ENCODE measurements at places on chromosomes 7 and 10. TPM values are rescaled to one million over a fixed set of nuclear protein-coding genes. Genes with fewer than 3 reads are reported as not detected.

Gene ANKRD7
- 3.0 TPM for total RNA-seq

Gene DENND2A
- 25.2 TPM for total RNA-seq

DNA sequence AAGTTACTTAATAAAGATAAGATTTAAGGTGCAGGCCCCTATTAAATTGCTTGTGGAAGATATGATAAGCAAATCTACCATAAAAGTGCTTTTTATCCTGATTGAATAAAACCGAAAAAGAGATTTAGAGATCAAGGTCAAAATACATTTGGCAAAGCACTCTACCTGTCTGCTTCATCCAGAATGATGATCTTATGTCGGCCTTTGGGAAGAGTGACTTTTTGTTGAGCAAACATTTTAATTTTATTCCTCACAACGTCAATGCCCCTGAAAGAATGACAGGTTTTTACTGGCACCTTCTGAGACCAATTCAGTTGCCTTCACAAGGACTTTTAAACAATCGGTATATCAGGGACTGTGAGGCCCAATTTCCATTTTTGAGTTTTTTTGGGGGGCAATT is 7.7 kb downstream of the RFC2 start:
- no peak for ATAC-seq

DNA sequence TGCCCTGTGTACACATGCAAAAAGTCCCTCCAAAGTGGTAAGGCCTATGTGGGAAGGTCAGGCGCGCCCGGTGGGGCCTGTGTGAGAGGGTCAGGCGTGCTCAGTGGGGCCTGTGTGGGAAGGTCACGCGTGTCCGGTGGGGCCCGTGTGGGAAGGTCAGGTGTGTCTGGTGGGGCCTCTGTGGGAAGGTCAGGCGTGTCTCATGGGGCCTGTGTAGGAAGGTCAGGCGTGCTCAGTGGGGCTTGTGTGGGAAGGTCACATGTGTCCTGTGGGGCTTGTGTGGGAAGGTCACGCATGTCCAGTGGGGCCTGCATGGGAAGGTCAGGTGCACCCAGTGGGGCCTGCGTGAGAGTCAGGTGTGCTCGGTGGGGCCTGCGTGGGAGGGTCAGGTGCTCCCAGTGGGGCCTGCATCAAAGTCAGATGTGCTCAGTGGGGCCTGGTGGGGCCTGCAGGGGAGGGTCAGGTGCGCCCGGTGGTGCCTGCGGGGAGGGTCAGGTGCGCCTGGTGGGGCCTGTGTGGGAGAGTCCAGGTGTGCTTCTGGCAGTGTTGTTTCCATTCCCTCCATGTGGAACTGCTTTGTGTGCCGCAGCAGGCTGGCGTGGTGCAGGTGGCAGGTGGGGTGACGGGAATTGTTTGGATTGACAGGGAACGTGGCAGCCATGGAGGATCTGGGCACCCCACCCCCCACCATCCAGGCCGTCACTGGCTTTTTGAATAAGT is 15.4 kb downstream of the LRRC27 start:
- no peak for ATAC-seq

GRCh38 chr7:154914996-154915380 is 87.9 kb downstream of the PAXIP1 start:
- no peak for ATAC-seq

DNA sequence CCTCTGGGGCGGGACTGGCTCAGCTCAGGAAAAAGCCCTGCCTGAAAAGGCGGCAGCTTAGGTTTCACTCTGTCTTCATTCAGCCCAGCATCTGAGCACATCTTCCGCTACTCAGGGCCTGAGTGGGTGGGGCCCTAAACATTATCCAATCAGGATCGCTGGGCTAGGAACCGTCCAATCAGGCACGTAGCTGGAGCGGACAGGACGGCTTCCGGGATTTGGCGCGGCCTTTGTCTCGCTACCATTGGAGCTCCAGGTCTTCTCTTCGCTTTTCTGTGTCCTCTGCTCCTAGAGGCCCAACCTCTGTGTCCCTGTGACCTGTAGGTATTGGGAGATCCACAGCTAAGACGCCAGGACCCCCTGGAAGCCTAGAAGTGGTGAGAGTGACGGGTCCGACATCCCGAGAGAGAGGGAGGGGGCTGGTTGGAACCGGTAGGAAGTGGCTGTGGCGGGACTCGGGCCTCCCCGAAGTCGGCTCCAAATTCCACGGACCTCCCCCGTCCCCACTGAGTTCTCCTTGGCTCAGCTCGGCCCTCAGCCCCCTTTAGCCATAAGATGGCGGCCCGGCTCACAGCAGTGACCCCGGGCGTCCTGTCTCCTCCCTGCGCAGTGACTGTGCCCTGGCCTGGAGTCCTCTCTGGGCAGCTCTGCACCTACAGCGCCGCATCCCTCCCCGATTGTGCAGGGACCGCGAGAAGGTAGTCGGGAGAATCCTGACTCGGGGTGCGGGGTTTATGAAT is 99.1 kb downstream of the ZNF680 start:
- peak; percentile 89 for ATAC-seq

- no peak for ATAC-seq
These were observed 442.8 kb downstream of the PLXNA4 start for GRCh38 chr7:132133501-132133900.

All from gastroesophageal sphincter (tissue), 4 donors.